ENCODE measurements at places on chromosomes 4 and X.

GRCh38 chrX:42954880-42955279 lies 176.9 kb upstream of the PPP1R2C start:
- no peak for DNase-seq

DNA sequence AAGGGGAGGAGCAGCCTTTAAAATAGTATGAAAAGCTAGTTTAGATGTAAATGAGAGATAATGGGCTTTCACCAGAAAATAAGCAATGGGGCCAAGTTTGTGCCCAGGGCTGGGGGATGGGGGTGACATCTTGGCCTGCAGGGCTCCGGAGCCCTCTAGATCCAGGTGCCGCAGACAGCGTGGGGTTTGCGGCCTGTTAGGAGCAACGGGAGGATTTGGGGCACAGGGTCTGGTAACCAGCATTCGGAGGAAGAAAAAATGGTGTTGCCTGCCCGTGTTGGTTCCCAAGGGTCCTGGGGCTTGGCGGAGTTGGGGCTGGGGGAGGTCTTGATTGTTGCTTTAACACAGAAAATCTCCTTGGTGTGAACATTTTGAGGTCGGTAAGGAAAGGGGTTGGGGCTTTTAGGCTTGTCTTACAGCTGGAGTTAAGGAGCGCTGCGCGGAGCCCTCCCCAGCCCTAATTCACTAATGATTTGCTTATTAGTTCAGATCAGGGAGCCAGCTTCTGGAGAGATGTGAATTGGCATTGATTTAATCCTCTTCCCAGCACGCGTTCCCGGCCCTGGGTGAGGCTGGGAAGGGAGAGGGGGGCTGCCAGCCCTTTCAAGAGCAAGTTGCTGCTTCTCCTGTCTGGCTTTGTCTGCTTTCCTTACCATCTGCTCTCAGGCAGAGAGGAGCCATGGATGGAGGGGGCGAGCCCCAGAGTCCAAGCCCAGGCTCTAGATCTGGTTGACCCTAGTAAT lies 443.4 kb downstream of the BCOR start:
- DNase-seq = no peak

- peak; percentile 25 for DNase-seq
Measured at GRCh38 chr4:83503974-83504373, 19.1 kb upstream of the ABRAXAS1 start.

- no peak for DNase-seq
Measured at GRCh38 chr4:157115613-157116335, 39.8 kb downstream of the GLRB start.

DNA sequence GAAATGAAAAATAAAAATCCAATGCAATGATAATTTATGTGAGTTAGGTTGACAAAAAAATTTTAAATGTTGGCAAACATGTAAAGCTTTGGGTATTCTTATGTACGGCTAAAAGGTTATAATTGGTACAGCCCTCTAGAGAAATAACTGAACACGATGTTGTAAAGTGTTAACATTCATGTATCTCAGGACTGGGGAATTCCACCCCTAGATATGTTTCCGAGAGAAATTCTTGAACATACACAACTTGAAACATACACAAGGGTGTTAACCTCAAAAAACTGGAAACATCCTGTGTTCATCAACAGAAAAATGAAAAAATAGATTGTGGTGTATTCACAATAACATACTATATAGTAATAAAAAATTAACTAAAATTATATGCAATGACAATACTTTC lies 91.8 kb downstream of the CHM start:
- no peak for DNase-seq

- DNase-seq = no peak
Measured at GRCh38 chr4:156390599-156391324, 437.1 kb upstream of the CTSO start.

DNA sequence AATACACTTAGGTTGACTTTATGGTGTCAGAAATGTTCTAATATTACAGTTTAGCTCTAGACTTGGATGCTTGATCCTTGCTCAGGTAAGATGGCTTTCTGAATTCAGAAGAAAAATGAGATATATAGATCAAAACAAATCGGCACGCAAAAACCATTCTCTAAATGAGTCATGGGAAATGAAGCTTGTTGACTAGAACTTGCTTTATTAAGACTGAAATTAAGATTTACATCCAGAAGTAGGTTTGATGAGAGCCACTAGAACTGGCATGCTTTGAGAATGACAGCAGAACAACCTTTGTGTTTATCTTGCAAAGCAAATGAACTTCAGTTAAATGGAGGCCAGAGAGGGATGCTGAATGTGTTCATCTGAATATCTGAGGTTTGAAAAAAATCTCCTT lies 304.9 kb upstream of the KLF3 start:
- DNase-seq = no peak

DNA sequence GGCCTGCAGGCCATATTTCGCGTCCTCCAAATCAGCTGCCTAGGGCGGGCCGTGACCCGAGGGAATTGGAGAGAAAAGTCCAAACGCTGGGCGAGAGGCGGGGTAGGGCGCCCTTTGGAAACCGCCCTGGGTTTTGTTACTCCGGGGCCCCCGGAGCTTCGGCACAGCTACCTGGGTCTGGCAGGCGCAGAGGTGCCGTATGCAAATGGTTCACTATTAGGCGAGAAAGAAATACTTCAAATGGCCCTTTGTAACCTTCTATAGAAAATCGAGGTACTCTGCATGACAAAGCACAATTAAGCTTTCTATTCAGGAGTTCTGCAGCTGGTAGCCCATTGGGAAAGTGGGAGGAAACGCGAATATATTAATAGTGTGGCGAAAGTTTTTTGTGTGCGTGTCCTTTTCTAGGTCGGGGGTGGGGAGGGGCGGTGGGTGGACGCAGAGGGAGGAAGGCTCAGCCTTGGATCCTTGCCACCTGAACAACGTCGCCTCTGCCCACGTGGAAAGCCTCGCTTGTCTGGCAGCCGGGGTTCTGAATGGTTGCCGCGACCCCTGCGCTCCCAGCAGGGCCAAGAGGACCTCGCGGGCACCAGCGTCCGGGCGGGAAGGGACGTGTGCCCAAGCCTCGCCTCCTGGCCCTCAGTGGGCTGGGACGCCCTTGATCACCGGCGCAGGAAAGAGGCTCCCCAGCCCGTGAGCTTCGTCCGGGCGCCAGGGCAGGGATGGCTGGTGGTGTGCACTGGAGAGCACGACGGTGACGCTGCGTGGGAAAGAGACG lies 9.5 kb downstream of the GSX2 start:
- no peak for DNase-seq

GRCh38 chrX:103730796-103731493 lies 20.2 kb downstream of the TMEM31 start:
- no peak for DNase-seq

GRCh38 chrX:84709987-84710386 lies 207.7 kb upstream of the HDX start:
- no peak for DNase-seq

- DNase-seq = no peak
Measured at GRCh38 chr4:139599076-139599475, 43.1 kb upstream of the SETD7 start.

- DNase-seq = no peak
Measured at GRCh38 chrX:72271091-72271788, 5.8 kb downstream of the RPS4X start.

DNA sequence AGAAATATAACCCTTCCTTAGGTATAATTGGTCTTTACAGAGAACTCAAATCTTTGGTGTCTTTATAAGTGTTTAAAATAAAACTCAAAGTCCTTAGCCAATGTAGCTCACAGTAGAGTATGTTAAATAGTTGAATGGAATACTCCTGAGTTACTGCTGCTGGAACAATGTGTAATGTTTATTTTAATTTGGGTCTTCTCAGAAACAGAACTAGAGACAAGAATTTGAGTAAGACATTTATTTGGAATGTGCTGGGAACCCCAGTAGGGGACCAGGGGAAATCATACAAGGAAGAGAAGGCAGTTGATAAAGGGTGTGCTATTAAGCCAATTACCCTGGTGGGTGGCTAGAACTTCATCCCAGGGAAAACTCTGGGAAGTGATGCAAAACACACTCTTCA lies 240.4 kb upstream of the LDB2 start:
- DNase-seq = no peak

GRCh38 chrX:104482757-104483156 lies 83.2 kb upstream of the IL1RAPL2 start:
- DNase-seq = no peak

GRCh38 chr4:54961357-54961975 lies 163.9 kb downstream of the KDR start:
- DNase-seq = no peak

- DNase-seq = no peak
Measured at GRCh38 chr4:145847764-145848163, 90.9 kb downstream of the ZNF827 start.

DNA sequence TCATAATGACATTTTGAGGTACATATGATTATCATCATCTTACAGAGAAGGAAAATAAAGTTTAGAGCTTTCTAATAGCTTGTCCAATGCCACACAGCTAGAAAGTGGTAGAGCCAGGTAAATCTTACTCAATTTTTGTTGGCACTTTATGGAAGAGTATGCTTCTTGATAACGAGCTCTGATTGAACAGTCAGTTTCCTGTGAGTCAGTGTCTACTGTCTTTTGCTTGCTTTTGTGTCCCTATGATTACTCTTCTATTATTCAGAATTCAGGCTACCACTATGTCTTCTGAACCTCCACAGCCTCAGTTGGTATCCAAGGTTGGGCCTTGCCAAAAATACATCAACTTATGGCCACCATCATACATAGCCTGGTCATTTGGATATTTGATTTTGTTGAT lies 2.6 kb downstream of the FAAH2 start:
- no peak for DNase-seq

DNA sequence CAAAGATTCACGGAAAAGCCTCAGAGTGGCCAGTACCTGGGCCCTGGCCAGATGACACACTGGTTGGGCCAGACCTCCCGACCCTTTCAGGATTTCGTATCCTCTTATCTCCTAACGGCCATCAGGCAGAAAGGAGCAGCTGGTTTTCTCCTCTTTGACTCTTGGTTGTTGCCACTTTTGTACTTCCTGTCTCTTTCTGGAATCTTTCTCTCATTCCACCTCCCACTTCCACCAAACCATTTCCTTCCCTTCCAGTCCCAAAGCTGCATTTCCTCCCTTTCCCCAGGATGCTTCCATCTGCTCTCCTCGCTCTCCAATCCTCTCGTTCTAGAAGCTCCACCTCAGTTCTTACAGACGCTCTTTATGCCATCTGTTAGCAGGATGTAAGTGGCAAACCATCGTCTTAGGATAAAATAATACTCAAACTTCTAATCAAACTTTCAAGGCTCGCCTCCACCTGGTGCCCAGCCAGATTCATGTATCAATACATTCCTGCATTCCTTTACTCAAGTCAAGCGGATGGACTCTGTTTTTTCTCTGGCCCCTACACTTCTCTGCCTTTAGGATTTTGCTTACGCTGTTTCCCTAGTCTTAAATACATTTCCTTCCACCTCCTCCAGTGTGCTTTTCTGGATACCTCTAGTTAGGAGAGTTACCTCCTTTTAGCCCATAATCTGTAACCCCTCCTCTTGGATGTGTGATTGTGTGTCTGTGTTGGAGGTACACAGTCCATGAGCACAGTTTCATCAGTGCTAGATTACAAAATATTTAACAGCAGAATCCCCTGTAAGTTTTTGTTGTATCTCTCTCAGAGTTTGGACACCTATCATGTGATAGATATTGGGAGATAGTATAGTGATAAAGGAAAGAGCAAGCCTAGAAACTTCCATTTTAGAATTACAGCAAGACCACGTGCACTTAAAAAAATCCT lies 70.4 kb downstream of the LDB2 start:
- DNase-seq = no peak

GRCh38 chr4:10085386-10085785 lies 31.2 kb downstream of the WDR1 start:
- peak; percentile 3 for DNase-seq

GRCh38 chr4:41692717-41693345 lies 55.7 kb downstream of the PHOX2B start:
- peak; percentile 12 for DNase-seq

DNA sequence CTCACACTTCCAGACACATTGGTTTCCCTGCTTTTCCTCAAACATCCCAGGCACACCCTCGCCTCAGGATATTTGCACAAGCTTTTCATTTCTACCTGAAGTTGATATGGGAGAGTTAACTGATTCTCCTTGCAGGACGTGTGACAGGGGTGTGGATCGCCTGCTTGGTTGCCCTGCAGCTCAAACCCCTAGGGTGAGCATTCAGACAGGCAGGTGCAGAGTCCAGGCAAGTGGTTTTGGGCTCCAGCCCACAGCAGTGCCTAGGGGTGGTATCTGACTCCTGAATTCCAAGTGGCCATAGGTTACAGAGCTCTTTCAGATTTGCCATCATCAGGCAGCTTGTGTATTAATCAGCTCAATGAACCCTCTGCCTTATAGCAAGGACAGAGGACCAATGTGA lies 1104.2 kb upstream of the IGFBP7 start:
- no peak for DNase-seq

GRCh38 chr4:73257651-73258435 lies 755 bp downstream of the ANKRD17 start:
- no peak for DNase-seq

GRCh38 chr4:168637872-168638756 lies 141.3 kb downstream of the PALLD start:
- no peak for DNase-seq

DNA sequence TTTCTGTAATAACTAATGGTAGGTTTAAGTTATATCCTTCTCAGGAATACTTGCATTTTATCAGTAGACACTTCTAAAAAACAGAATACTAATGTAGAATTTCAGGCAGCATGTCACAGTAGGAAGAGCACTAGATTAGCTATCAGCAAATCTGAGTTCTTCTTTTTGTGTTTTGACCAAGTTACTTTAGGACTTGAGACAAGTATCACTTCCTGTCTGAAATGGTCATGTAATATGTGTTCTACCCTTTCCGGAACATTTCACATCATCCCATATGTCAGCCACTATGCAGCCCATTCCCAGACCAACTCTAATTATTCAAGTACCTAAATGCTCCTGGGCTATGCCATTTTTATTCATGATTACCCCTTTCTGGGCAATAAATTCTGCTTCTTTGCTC lies 401.8 kb upstream of the RPS6KA3 start:
- DNase-seq = no peak

- no peak for DNase-seq
Measured at GRCh38 chrX:30570505-30570904, 7.1 kb downstream of the TASL start.

DNA sequence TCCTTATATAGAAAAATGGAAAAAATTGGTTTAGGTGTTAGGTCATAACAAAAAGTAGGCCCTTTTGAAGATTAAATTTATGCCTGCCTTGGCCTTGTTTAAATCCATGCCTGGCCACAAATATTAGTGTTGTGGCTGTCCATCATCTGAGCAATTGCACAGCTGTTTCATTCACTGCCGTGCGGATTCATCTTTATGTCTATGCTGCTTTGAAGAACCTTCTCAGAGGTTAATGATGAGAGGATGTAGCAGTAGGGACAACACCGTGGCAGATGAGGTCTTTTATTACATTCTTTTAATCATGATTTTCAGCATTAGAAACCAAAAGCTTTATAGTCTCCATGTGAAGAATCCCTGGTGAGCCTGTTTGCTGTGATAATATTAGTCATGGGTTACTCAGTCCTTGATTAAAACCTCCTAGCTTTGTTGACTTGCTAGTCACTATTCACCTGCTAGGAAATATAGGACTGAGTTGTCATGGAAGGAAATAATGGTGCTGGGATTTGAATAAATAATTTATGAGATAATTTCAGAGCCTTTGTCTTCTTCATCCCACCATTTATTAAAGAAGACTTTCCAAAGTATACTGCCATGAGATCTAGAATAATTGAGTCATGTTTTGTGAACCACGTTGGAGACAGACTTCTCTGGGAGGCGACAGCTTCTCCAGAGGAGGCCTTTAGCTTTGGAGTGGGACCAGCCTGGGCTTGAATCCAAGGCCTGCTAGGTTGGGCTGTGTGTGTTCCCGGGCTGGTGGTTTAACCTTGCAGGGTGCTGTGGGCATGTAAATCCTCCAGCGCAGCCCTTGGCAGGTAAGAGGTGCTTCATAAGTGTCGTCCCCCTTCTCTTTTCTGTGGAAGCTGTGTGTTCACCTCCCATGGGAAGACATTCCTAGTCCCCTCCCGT lies 53.5 kb downstream of the PTTG2 start:
- no peak for DNase-seq
